ENCODE measurements at places on chromosomes 7 and 10. TPM values are rescaled to one million over a fixed set of nuclear protein-coding genes. Genes with fewer than 3 reads are reported as not detected.

Gene FAM13C
- 0.11 TPM for polyA plus RNA-seq

Gene DLX6
- polyA plus RNA-seq, result 0.06 TPM

Gene SLC39A12
- polyA plus RNA-seq, result not detected

Gene LIPN
- not detected for polyA plus RNA-seq

Gene IKZF1
- not detected for polyA plus RNA-seq

Gene HERC4
- 12.3 TPM for polyA plus RNA-seq

Gene AKR1C8
- not detected for polyA plus RNA-seq

Gene ATG9B
- polyA plus RNA-seq, result 0.20 TPM

Gene GNG11
- polyA plus RNA-seq, result 3.1 TPM

Gene ANKRD1
- polyA plus RNA-seq, result 0.02 TPM

Gene LYZL2
- polyA plus RNA-seq, result not detected

Gene STOX1
- 0.02 TPM for polyA plus RNA-seq

Gene PCBD1
- polyA plus RNA-seq, result 94.6 TPM

Gene PAPOLB
- polyA plus RNA-seq, result not detected

Gene AOAH
- 0.09 TPM for polyA plus RNA-seq

Gene TEX36
- polyA plus RNA-seq, result not detected

Gene BLNK
- polyA plus RNA-seq, result 0.06 TPM

Gene SYT15
- 0.13 TPM for polyA plus RNA-seq

Gene NFE2L3
- polyA plus RNA-seq, result 15.3 TPM

Gene TYW1
- polyA plus RNA-seq, result 6.1 TPM

Gene SUN3
- polyA plus RNA-seq, result 0.12 TPM

Gene PRF1
- polyA plus RNA-seq, result not detected

Gene SPDYE3
- not detected for polyA plus RNA-seq

Gene OR2A1
- not detected for polyA plus RNA-seq

Gene C10orf95
- 0.67 TPM for polyA plus RNA-seq

Gene IRF5
- polyA plus RNA-seq, result 0.71 TPM

Gene C7orf57
- 0.17 TPM for polyA plus RNA-seq

Gene EN2
- not detected for polyA plus RNA-seq

Gene GPRIN2
- polyA plus RNA-seq, result 0.47 TPM

Gene WASHC2C
- polyA plus RNA-seq, result 9.3 TPM

Gene MDH2
- 237 TPM for polyA plus RNA-seq

Gene NPY4R2
- not detected for polyA plus RNA-seq

Gene CALCR
- not detected for polyA plus RNA-seq

Gene AP4M1
- polyA plus RNA-seq, result 21.2 TPM

Gene ADCYAP1R1
- not detected for polyA plus RNA-seq

Gene ASZ1
- not detected for polyA plus RNA-seq

Gene CCDC172
- not detected for polyA plus RNA-seq

Gene MRPS24
- polyA plus RNA-seq, result 229 TPM

Gene KIAA1217
- 4.1 TPM for polyA plus RNA-seq

Gene BCL7B
- 57.8 TPM for polyA plus RNA-seq

Gene ARMC3
- polyA plus RNA-seq, result not detected

Gene NEUROD6
- polyA plus RNA-seq, result not detected

Gene APBB1IP
- polyA plus RNA-seq, result not detected

Gene NEUROG3
- not detected for polyA plus RNA-seq

Gene SPDYE9
- not detected for polyA plus RNA-seq

Gene MMP21
- polyA plus RNA-seq, result not detected

Gene NHLRC2
- 2.0 TPM for polyA plus RNA-seq

Measured in foreskin keratinocyte (primary cell).